Heart right ventricle (tissue), 16 donors: ENCODE measurements at places on chromosomes 7 and 10. TPM values are rescaled to one million over a fixed set of nuclear protein-coding genes. Genes with fewer than 3 reads are reported as not detected.

- no peak for DNase-seq
These were observed 27.1 kb downstream of the PRLHR start for GRCh38 chr10:118568327-118568848.

DNA sequence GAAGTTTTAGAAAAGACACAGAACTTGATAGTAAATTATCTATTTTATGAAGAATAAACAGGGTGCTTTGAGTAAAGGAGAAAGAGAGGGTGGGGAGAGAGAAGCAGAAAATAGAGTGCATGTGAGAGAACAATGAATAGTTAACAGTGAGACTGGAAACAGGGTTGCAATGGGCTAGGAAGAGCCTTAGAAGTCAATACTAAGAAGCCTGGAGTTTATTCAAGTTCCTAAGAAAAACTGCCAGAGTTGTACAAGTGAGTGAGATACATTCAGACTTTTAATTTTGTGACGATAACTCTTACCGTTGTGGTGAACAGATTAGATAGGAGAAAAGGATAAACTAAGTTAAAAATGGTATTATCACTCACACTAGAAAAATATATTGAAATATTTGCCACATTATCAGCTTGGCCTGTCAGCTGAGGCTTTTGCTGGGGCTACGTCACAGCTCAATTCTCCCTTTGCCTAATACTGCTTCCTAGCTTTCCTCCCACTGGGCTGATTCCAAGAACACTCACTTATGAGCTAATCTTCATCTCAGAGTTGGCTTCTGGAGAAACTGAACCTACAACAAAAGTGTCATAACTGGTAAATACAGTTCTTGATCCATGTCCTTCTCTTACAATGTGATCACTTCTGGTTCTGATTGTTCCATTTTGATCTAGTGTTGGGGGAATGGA lies 92.7 kb downstream of the SEMA3D start:
- no peak for DNase-seq

- no peak for DNase-seq
These were observed 113.3 kb upstream of the RSU1 start for GRCh38 chr10:16930540-16930939.

GRCh38 chr10:74418285-74418872 lies 267.4 kb downstream of the ADK start:
- DNase-seq: no peak

DNA sequence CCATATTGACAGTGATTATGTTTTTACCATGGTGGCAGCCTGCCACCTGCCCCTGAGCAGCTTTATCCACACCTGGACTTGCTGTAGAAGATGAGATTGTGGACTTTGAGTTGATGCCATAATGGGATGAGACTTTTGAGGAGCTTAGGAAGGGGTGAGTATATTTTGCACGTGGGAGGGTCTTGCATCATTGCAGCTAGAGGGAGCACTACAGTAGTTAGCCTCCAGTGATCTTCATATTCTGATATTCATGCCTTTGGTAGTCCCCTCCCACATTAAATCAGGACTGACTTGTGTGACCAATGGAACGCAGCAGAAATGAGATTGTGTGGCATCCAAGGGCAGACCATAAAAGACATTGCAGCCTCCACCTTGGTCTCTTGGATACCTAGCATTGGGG lies 18.2 kb upstream of the COL13A1 start:
- no peak for DNase-seq

DNA sequence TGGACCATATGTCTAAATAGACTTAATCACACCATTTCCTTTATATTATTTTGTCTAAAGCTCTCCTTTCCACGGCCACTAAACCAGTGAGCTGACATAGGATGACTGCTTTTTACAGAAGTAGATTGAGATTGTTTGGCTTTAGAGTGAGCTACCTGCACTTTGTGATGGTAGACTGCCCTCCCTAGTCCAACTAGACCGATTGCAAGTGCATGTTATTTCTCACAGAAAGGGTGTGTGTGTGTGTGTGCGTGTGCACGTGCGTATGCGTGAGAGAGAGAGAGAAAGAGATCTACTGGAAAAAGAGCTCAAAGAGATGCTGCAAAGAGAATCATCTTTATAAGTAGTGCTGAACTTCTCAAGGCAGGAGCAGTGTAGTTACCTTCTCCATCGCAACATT lies 60.7 kb downstream of the VCL start:
- DNase-seq: no peak

DNA sequence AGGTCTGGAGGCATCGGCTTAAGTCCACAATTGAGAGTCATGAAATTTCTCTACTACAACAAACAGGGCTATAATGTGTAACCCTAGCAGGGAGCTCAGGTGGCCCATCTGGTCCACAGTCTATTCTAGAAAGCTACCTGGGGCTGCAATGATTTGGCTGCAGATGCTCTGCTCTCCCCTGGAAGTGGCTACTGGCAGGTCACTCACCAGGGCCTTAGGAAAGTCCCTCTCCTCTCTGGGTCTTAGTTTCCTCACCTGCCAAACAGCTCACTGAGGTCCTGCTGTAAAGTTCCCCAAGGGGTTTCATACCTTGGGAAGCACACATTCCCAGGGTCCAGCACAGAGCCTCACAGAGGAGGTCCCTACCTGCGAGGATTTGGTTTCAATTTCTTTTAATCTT lies 2.5 kb downstream of the IGFBP3 start:
- DNase-seq: no peak

- DNase-seq: no peak
These were observed 61.7 kb upstream of the C1QL3 start for GRCh38 chr10:16583382-16583781.

- no peak for DNase-seq
These were observed 103.6 kb downstream of the ARHGAP22 start for GRCh38 chr10:48501226-48501625.

Gene ITPRIP
- 50.5 TPM for total RNA-seq

DNA sequence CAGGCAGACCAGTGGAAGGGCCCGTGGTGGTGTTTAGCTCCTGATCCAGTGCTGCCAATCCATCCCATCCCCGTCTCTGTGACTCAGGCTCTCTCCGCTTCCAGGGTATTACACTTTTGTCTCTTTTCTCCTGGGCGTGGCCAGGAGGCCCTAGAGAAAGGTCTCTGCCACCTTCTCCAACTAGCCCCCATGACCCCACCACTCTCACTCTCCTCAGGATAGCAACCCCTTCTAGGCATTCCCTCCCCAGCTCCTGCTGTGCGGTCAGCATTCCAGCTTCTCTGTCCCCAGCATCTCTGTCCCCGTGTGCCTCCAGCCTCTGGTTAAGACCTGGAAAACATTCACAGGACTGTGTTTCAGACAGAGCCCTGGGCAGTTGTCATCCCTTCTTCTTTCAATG lies 36.2 kb upstream of the R3HCC1L start:
- no peak for DNase-seq

- no peak for DNase-seq
These were observed 2.8 kb upstream of the BCL7B start for GRCh38 chr7:73560109-73560835.

Gene ACTL6B
- not detected for total RNA-seq

GRCh38 chr7:6268907-6269306 lies 3.5 kb downstream of the CYTH3 start:
- DNase-seq: no peak

Gene FAS
- total RNA-seq: 10.1 TPM

GRCh38 chr10:6719561-6719960 lies 139.5 kb upstream of the PRKCQ start:
- DNase-seq: no peak

DNA sequence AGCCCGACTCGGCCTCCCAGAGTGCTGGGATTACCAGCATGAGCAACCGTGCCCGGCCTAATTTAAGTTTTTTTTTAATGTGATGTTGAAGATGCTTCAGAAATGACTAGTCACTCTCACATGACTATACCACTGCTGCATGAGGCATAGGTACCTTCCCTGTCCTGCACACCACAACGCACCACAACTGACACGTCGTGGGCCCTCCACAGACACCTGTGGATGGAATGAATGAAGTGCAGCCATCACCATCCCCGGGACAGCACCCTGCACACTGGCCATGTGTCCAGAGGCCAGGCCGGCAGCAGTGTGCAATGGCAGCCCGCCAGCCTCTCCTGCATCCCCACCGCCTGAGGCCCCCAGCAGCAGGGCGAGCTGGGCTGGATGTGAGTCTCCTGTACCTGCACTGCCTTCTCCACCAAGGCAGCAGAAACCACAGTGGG lies 55.1 kb downstream of the VOPP1 start:
- no peak for DNase-seq
